ENCODE measurements at places on chromosomes 2 and 18. TPM values are rescaled to one million over a fixed set of nuclear protein-coding genes. Genes with fewer than 3 reads are reported as not detected.

GRCh38 chr2:164567335-164567989 is 53.8 kb downstream of the GRB14 start:
- no peaks in the 10 kb centered on the region for H3K36me3 ChIP-seq
- H3K4me3 ChIP-seq: no peak overlapping the region
- no peak overlapping the region for H3K27ac ChIP-seq
- no peak for DNase-seq

GRCh38 chr2:149885468-149885867 is 297.9 kb upstream of the MMADHC start:
- no peak for DNase-seq
- H3K4me3 ChIP-seq: no peak overlapping the region
- H3K4me1 ChIP-seq: peaks cover 16% of the 10 kb centered on the region
- H3K27ac ChIP-seq: no peak overlapping the region
- no peaks in the 10 kb centered on the region for H3K27me3 ChIP-seq

DNA sequence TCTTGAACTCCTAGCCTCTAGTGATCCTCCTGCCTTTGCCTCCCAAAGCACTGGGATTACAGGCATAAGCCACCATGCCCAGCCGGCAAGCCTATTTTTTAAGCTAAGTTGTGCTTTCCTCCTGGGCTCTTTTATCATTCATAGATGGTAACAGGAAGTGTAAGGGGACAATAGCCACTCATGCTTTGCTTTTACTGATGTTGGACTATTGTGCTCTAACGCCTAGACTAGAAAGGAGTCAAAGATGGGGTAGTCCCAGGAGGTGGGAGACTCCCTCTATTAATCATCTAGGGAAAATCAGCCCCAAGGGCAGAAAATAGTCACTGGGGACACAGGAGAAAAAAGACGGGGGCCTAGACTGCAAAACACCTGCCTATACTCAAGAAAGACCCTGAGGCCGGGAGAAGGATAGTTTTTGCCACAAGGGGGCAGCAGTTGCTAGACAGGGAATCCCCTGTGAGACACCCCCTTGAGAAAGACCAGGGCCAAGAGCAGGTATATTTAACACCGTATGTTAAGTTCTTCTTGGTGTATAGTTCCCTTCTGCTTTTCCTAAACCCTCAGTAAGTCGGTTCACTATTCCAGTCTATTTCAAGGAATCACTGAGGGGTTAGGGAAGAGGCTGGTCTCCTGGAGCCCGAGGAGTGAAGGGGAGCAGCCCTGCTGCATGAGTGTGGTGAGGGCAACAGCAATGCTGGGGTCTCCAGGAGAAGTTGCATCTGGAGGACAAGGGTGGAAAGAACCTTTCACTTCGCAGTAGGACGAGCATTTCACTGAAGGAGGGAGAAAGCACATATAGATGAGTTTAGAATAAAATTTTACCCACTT is 2.1 kb upstream of the CXCR1 start:
- H3K4me3 ChIP-seq: no peak overlapping the region
- no peaks in the 10 kb centered on the region for H3K36me3 ChIP-seq
- H3K27ac ChIP-seq: no peak overlapping the region

DNA sequence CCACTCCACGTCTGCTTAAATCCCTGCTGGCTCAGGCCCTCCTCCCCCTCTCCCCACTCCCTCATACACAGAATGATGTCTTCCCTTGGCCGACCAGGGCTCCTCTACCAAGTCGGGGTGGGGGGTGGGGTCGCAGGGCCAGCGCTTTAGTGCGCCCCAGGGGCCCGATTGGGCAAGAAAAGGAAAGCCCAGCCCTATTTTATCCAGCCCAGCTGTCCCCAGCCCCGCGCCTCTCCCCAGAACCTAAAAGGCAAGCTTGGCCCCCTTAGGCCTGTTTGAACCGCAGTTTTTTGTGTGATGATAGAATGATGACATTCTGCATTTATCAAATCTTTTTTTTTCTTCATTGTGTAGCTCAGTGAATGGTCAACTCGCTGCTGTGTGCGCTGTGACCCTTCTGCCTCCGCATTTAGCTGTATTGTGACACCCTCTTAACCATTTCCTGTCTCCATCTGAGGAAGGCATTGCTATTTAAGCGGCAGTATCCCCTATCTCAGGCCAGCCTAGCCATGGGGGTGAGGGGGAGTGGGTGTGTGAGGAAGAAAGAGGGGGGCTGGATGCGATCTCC is 231.4 kb downstream of the HAUS1 start:
- no peak overlapping the region for H3K27ac ChIP-seq
- H3K4me3 ChIP-seq: peak overlapping the region; percentile 78
- peaks cover 68% of the 10 kb centered on the region for H3K27me3 ChIP-seq
- DNase-seq: no peak

DNA sequence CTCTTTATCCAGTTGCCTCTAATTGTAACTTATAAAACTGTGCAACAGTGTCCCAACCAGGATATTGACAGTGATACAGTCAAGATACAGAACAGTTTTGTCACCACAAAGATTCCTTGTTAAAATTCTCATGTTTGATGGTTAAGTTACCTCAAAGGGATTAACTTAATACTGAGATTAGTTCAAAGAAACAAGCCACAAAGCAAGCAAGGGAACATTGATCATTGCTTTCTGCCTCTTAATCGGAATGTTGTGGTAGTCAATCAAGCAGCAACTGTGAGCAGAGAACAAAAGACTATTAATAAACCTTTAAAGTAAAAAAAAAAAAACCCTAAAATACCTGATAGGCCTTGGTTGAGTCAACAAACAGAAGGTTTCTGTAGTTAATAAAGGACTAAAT is 352.3 kb downstream of the PARD3B start:
- H3K4me1 ChIP-seq: peaks cover 33% of the 10 kb centered on the region
- H3K4me3 ChIP-seq: no peak overlapping the region
- peak; percentile 8 for DNase-seq
- H3K27me3 ChIP-seq: no peaks in the 10 kb centered on the region
- no peak overlapping the region for H3K27ac ChIP-seq

- peaks cover 43% of the 10 kb centered on the region for H3K36me3 ChIP-seq
- H3K4me1 ChIP-seq: peaks cover 36% of the 10 kb centered on the region
- H3K4me3 ChIP-seq: peak overlapping the region; percentile 98
- DNase-seq: no peak
- peak overlapping the region; percentile 97 for H3K27ac ChIP-seq
Observed at GRCh38 chr18:32093523-32093922, 1.8 kb downstream of the RNF138 start.

DNA sequence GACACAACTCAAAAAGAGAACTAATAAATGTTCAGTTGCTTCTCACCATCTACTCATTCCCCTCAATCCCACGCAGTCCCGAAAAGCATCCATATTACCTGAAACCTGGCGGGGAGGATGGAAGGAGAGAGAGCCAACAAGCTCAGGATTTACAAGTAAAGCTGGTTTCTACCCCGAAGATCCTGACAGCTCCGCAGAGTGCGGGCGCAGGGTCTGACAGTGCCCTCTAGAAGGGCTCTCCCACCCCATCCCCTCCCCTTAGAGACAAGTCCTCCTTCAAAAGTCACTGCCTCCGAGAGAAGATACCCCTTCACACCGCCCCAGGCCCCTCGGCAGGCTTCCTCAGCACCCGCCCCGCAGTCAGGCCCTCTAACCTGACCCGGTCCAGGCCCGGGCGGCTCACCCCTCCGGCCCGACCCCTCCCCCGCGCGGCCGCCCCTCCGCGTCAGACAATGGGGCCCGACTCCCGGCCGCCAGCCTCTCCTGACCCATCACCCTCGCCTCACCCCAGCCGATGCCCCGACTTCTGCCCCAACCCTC is 550 bp downstream of the RAB1A start:
- peaks cover 30% of the 10 kb centered on the region for H3K36me3 ChIP-seq
- H3K4me3 ChIP-seq: peak overlapping the region; percentile 89
- H3K27me3 ChIP-seq: no peaks in the 10 kb centered on the region
- peaks cover 18% of the 10 kb centered on the region for H3K4me1 ChIP-seq
- H3K27ac ChIP-seq: peak overlapping the region; percentile 98
- peak; percentile 45 for DNase-seq

- DNase-seq: no peak
- no peaks in the 10 kb centered on the region for H3K27me3 ChIP-seq
- no peak overlapping the region for H3K27ac ChIP-seq
- no peaks in the 10 kb centered on the region for H3K4me1 ChIP-seq
- H3K36me3 ChIP-seq: no peaks in the 10 kb centered on the region
Observed at GRCh38 chr2:191839918-191840804, 6.7 kb downstream of the CAVIN2 start.

DNA sequence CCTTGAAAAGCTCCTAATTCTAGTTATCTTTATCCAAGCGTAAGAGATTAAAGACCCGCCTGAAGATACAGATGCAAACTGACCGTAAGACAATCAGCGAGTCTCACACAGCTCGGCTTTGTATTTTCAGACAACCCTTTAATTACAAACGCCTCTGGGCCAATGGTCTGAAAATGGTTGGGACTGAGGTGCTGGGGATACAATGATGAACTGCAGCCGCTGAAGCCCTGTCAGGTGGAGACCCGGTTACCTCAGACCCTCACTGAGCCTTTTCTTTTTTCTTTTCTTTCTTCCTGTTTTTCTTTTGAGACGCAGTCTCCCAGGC is 715 bp upstream of the CFAP36 start:
- H3K27me3 ChIP-seq: no peaks in the 10 kb centered on the region
- peak overlapping the region; percentile 94 for H3K4me3 ChIP-seq
- no peak for DNase-seq
- H3K27ac ChIP-seq: peak overlapping the region; percentile 94
- H3K4me1 ChIP-seq: peaks cover 9% of the 10 kb centered on the region
- peaks cover 32% of the 10 kb centered on the region for H3K36me3 ChIP-seq

DNA sequence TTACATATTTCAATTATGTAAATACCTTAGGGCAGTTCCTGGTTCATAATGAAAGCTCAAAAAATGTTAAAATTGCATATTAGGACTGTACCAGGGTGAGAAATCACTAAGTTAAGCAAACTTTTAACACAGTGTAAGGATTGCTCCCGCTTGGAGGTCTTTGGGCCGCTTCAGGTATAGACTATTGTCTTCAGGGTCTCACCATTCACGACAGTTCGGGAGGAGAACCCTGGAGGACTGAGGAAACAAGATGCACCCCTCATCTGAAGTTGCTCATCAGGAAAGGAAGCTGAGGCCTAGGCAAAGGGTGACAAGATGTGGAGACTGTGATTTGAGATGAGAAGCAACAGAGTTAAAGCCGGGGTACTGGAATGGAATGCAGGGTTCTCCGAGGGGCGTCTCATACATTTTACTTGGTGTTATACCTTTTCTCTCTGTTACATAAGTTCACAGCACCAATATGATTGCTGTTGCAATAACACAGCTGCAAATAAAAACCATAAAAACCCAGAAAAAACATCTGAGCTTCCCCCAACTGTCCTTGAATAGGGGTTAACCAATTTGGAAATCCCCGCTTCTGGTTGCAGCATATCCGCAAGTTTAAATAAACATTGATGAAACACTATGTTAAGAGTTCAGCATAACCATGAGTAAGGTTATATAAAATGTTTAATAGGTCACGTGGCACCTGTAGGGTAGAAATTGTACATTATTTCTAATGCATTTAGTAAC is 40.1 kb downstream of the FBXO48 start:
- H3K27me3 ChIP-seq: peaks cover 13% of the 10 kb centered on the region
- DNase-seq: no peak
- H3K4me3 ChIP-seq: no peak overlapping the region

DNA sequence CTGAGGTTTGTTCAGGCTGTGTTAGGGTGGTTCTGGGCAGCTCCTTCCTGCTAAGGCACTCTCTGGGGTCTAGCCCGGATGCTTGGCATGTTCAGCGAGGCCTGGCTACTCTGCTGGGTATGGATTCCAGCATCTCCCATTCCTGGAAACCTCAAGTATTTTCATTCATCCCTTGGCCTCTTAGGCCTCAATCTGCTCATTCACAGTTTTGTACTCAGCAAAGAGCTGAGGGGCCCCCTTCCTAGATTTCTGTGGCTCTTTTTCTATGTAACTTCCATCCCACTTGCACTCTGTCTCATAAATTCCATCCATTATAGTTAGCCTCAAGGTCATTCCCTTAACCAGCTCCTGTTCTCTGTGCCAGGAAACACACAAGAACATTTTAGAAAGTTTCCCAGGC is 798.8 kb upstream of the HS6ST1 start:
- H3K4me3 ChIP-seq: no peak overlapping the region
- H3K36me3 ChIP-seq: no peaks in the 10 kb centered on the region
- DNase-seq: no peak
- H3K27me3 ChIP-seq: no peaks in the 10 kb centered on the region

GRCh38 chr18:29838556-29838955 is 1204.0 kb downstream of the DSC3 start:
- H3K4me3 ChIP-seq: no peak overlapping the region
- H3K27ac ChIP-seq: no peak overlapping the region
- no peaks in the 10 kb centered on the region for H3K27me3 ChIP-seq

- no peaks in the 10 kb centered on the region for H3K36me3 ChIP-seq
- no peak overlapping the region for H3K27ac ChIP-seq
- no peak overlapping the region for H3K4me3 ChIP-seq
- no peaks in the 10 kb centered on the region for H3K27me3 ChIP-seq
Observed at GRCh38 chr2:157952558-157952957, 76.4 kb upstream of the ACVR1 start.

DNA sequence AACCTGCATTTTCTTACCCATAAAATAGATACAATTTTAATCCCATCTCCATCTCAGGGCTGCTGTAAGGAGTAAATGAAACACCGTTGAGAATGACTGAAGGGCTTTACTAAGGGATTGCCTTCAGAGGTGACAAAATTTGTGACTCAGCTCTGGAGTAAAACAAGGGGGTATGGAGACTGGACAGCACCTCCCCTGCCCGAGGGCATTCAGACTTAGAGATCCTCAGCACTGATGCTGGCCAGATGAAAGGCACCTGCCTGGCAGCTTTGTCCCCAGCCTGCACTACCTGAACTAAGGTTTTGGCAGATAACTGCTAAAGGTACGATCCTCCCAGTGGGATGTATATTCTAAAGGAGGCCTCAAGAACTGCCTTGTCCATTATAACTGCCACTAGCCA is 105.9 kb upstream of the STPG4 start:
- H3K36me3 ChIP-seq: no peaks in the 10 kb centered on the region
- DNase-seq: no peak
- H3K4me3 ChIP-seq: no peak overlapping the region
- H3K27ac ChIP-seq: no peak overlapping the region
- H3K27me3 ChIP-seq: no peaks in the 10 kb centered on the region

DNA sequence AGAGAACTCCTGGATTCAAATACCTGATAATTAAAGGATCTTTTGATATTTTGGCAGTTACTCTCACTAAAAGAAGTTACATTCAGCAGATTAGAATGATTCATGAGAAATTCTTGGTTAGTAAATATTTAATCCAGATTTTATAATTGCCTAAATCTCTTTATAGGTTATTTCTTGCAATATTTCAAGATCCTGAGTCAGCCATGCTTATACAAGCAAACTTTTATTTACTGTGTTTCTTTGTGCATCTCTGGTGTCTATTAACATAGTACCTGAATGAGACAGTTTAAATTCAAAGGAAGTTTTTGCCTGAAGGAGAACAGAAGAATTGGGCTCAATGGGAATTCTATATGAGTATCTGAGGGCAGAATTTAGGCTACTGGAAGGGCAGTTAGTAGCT is 249.3 kb downstream of the ERBB4 start:
- DNase-seq: no peak
- no peak overlapping the region for H3K27ac ChIP-seq
- no peaks in the 10 kb centered on the region for H3K4me1 ChIP-seq
- H3K27me3 ChIP-seq: no peaks in the 10 kb centered on the region
- no peak overlapping the region for H3K4me3 ChIP-seq
- H3K36me3 ChIP-seq: no peaks in the 10 kb centered on the region

The SRD5A2 gene
- total RNA-seq: not detected

The GAREM1 gene
- total RNA-seq: 19.3 TPM

The NYAP2 gene
- total RNA-seq: not detected

The TRAF3IP1 gene
- total RNA-seq: 21.2 TPM

The SLC11A1 gene
- total RNA-seq: 0.12 TPM

The G6PC2 gene
- not detected for total RNA-seq
